ENCODE measurements at places on chromosomes 5 and 9. TPM values are rescaled to one million over a fixed set of nuclear protein-coding genes. Genes with fewer than 3 reads are reported as not detected.

DNA sequence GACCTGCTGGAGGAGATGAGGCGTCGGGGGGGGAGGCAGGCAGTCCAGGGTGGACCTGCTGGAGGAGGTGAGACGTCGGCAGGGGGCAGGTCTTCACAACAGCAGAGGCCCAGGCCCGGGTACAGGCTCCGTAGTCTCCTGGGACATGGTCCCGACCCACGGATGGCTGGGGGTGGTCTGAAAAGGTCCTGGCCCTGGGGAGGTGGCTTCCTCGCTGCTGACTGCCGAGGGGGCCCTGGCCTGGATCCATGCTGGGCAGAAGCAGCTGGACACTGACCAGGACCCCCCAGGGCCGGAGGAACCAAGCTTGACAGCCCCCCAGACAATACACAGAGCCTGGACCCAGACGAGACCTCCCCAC is 8.5 kb downstream of the EGFL7 start:
- no peak for DNase-seq

DNA sequence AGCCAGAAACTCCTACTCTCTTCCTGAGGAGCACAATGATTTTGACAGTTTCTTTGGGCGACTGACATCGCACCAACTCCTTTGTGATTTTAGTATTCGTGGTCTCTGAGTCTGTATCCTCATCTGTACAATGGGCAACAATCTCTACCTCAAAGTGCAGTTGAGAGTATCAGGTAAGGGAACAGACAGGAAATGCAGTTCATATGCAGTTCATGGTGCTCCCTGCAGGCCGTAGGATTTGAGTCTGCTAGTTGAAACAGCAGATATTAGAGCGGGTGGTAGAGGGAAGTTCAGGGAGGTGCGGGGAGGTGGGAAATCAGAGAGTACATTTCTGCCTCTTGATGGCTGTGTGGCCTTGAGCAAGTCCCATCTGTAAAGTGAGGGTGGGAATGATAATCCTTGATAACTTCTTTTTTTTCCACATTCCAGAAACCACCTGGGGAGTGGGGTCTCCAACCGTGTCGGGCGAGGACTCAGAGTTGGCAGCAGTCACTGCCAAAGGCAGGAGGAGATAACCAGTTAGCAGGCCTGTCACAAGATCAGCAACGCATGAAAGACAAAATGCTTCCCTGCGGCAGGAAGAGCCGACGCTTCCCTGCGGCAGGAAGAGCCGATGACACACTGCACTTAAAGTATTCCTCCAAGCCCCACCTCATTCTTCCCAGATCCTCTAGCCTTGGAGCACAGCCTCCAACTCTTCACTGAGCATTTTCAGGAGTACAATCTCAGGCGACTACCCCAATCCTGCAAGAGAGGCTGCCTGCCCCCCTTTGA is 6.0 kb upstream of the NEK6 start:
- no peak for DNase-seq

DNA sequence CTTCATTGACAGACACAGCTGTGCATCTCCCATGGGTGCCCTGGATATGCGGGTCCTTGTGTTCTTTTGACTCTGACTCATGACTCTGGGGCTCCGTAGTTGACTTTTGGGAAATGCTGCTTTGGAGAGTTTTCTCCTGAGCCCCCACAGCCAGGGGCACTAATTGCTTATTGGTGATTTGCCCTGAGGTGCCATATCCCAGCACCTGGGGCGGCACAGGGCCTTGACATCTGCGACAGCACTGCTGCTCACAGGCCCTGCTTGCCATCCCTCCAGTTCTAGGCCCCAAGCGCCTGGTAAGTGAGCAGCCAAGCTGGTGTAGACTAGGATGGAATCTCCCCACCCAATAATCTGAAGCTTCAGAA is 75.1 kb downstream of the AMBP start:
- no peak for DNase-seq

Gene CCDC192
- not detected for total RNA-seq

Gene PTPRD
- 0.05 TPM for total RNA-seq
